ENCODE measurements at places on chromosomes 4 and X.

- DNase-seq, result no peak
Measured at GRCh38 chr4:151035328-151035727, 20.2 kb upstream of the LRBA start.

GRCh38 chrX:679291-679979 is 48.8 kb downstream of the SHOX start:
- DNase-seq, result no peak

GRCh38 chr4:122772311-122772710 is 39.8 kb downstream of the BBS12 start:
- no peak for DNase-seq

DNA sequence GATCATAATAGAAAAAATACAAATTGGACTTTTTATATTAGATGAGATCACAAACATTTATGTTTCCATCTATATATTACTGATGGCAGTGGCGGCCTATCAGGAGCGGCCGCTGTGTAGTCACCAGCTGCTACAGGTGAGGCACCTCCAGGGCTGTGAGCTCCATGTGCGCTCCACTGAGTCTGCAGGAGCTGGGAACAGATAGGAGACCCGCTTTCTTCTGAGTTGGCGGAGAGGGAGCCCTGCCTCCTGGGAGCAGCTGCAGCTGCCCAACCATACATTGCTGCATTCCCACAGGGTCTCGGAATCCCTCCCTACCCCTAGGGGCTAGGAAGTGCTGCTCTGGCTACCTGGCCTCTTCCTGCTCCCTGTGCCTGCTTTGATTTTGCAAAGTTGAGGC is 812.9 kb downstream of the PDHA2 start:
- no peak for DNase-seq

- DNase-seq, result no peak
Measured at GRCh38 chr4:123120473-123120872, 198.1 kb upstream of the NUDT6 start.

DNA sequence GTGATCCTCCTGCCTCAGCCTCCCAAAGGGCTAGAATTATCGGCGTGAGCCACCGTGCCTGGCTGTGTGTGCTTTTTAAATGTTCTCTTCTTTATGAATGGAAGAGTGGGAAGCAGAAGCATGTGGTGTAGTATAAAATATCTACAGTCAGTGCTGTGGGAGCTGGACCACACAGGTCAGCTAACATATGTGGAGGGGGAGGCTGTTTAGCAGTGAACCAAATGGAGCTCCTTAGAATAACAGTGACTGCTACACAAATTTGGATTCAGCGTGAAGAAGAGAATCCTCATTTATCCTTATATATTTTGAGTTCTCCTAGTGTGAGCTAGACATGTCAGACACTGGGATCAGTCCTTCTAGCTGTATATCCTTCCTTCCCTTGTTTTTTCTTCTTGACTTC is 3.2 kb downstream of the SNX25 start:
- no peak for DNase-seq

- no peak for DNase-seq
Measured at GRCh38 chrX:136999024-136999423, 34.8 kb downstream of the GPR101 start.

DNA sequence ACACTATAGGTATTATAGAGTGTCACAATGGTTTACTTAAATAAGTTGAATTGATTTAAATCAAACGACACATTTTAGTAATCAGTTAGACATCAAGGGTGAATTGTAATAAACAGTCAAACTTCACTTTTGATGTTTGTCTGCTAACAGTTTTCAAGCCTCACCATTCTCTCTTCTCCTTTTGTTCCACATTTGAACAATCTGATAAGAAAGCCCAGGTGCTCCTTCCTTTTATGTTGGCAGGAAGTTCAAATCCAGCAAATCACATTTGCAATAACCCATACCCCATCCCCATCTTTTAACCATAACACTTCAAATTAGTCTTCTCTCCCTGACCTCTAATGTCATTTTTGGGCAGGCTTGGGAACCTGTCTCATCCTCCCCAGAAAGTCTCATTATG is 63.4 kb upstream of the GC start:
- no peak for DNase-seq

DNA sequence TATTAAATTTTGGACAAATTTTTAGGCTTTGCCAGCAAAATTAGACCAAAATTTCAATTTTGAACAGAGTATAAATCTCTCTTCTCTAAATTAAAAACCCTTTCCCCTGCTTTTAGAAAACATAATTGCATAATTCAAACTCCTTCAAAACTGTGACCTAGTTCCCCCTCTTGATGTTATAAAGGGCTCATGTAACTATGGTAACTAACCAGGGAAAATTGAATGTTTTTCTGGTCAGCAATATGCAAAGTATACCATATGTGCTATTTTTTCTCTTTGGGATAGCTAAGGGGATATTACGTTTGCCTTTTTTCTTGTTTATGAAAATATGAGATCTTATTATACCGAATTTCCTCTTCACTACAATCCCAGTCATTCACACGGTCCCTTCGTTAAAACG is 5.1 kb upstream of the ING2 start:
- DNase-seq, result no peak

GRCh38 chrX:49204709-49205108 is 4.7 kb upstream of the SYP start:
- DNase-seq, result no peak

DNA sequence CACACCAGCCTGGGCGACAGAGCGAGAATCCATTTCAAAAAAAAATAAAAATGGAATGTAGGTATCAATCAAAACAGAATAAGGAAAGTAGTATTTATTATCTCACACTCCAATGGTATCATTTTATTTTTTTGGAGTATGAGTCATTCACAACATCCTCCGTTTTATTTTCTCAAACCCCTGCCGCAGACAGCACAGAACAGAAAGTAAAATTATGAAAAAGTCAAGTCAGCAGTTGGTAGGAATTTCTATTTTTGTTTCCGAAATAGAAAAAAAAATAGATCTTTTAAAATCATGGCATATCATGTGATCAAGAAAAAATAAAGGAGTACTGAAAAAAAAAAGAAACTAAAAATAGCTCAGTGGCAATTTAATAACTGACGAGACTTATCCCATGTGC is 490.7 kb upstream of the TENM3 start:
- no peak for DNase-seq

GRCh38 chr4:75708218-75708691 is 16.1 kb upstream of the USO1 start:
- peak; percentile 74 for DNase-seq

DNA sequence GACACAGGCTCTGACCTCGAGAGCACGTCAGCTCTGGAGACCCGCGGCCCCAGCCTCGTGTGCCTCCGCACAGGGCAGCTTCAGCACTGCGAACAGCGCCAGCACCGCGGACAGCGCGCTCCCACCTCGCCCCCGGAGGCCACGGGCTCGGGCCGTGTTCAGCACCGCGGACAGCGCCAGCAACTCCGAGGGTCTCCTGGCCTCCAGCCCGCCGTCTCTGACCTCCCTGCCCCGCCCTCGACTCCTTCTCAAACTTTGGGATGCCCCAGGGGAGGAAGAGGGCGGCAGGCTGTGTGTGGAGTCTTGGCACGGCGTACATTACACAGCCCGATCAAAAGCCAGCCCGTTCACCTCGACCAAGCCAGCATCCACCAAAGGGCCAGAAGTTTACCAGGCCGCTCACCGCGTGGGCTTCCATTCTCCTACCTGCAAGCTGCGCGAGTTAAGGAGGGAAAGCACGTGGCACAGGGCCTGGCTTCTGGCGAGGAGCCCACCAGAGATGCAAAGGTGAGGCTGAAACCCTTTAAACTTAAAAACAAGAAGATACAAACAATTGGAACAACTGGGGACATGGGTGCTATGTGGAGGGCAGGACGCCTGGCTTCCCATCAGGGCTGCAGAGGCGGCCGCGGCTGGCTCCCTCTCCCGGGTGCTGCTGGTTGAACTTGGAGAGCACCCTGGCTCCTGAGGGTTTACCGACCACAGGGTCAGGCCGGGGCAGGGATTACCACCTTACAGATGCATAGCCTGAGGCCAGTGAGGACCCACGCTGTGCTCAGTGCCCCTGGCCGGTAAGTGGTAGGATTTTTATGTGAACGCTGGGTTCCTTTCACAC is 4.5 kb upstream of the NKX1-1 start:
- peak; percentile 10 for DNase-seq

All from CD4-positive, alpha-beta T cell treated with Interleukin-17A for 1 hour (primary cell).